ENCODE measurements at places on chromosomes 1 and 21.

DNA sequence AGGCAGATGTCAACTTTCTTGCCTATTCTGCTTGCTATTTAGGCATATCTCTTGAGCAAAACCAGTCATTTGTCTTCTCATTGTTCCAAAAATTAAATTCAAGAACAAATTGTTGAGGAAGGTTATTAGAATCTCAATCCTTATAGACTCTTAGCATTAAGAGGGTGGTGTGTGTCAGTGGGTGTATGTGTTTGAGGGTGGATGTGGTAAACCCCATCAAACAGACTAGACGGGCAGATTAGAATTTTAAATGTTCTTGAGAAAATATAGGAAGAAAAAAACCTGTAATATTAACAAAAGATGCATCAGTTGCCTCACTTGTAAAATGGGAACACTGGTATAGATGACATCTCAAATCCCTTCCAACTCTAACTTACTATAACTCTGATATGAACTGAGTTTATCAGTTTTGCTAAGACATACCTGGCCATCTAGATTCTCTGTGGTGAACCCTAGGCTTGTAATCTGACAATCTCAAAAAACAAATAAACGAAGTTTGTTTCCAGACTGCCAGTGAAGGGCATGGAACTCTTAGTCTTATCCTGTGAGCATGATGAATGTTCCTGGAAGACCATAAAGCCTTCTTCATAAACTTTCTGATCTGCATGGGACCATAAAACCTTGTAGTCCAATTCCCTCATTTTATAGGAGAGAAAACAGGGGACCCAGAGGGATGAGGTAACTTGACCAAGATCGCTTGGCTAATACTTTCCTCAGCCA lies 176.3 kb upstream of the SGIP1 start:
- DNase-seq, result no peak

- no peak for DNase-seq
Observed at GRCh38 chr1:65114322-65114721, 33.7 kb upstream of the AK4 start.

DNA sequence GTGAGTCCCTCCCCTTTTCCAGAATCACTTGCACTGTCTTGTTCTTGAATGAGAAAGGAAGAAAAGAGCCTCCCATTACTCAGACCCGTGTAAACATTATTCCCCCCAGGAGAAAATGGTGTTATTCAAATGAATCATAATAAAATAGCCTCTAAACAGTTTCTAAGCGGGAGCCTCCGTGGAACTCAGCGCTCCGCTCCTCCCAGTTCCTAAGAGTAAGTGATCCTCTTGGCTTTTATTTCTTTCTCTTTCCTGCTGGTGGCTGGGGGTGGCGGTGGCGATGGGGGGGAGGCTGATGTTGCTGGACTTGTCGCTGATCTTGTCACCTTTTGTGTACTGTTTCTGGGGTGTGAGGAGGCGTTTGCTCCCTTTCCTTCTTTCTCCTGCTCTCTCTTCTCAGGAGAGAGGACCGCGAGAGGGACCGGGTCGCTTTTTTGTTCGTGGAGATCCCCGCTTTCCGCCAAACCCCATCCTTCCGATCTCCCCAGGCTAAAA lies 781 bp downstream of the PROX1 start:
- no peak for DNase-seq

DNA sequence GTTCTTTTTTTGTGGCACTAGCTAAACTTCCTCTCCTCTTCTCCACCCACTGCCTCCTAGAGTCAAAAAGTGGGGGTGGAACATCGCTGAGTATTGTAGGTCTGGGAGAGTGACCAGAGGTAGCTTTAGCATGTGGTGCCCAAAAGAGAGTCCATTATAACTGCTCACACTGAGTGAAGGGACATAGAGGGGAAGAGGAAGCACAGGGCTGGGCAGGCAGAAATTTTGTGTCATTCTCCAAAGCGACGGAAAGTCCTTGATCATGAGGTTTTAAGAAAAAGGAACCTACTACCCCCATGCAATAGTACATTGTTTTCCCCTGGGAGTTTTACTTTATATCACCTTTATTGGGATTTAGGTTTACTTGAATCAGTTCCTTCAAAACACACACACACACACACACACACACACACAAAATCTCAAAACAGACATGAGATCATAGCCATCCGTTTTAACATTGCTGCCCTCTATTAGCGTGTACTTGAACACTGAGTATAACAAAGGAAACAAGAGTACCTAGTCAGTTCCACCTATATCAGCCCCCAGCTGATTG lies 4.1 kb downstream of the CD84 start:
- peak; percentile 83 for DNase-seq

Measured in AML-193 (cell line).